H1 (cell line): ENCODE measurements at places on chromosomes 11 and 22. TPM values are rescaled to one million over a fixed set of nuclear protein-coding genes. Genes with fewer than 3 reads are reported as not detected.

GRCh38 chr11:106879029-106879428 is 139.2 kb downstream of the GUCY1A2 start:
- H3K36me3 ChIP-seq: no peaks in the 10 kb centered on the region
- no peak for DNase-seq
- no peak overlapping the region for H3K27ac ChIP-seq
- no peaks in the 10 kb centered on the region for H3K27me3 ChIP-seq

DNA sequence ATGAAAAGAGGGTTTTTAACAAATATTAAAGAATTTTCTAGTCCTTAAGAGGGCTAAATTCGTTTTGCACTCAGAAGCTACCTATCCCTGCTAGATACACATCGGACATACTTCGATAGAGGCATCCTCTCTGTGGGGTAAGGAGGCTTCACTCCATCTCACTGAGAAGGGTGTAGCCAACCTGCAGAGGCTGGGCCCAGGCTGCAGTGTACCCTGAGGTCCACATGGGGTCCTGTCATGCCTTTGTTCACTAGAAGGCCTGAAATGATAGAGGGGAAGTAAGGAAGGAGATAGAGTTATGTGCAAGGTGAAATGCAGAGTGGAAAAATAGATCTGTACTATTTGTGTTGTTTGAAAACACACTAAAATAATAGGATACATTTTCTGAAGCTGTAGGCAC is 45.6 kb downstream of the IGSF9B start:
- H3K27ac ChIP-seq: no peak overlapping the region
- no peaks in the 10 kb centered on the region for H3K27me3 ChIP-seq
- no peak for DNase-seq

Gene SLC5A1
- not detected in 2 replicates for total RNA-seq

Gene SCT
- 2.0 and 2.2 TPM in 2 replicates for total RNA-seq
